ENCODE measurements at places on chromosomes 13 and 19.

- no peak for DNase-seq
These were observed 365 bp downstream of the PPP6R1 start for GRCh38 chr19:55258476-55258827.

GRCh38 chr19:3548606-3549005, 8.8 kb downstream of the MFSD12 start:
- no peak for DNase-seq

DNA sequence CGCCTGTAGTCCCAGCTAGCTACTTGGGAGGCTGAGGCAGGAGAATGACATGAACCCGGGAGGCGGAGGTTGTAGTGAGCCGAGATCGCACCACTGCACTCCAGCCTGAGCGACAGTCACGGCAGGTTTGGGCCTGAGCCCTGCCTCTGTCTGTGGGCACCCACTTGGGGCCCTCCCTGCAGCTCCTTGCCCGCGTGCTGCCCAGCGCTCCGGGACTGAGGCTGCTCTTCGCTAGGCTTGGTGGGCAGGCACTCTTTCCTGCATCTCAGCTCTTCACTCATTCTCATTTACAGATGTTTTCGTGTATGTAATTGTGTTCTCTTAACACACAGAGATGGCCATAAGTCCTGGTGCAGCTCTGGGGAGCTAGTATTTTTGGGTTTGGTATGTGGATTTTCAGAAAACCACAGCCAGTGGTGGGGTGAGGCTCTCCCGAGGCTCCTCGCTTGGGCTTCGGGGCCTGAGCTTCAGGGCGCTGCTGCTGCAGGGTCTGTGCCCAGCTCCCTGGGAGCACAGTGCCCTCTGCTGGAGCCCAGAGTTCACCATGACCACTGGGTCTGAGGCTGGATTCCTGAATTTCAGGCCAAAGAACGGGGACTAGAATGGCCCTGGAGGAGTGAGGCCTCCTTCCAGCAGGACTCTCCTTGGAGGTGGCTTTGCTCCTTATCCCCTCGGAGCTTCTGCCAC, 15.2 kb downstream of the UPF1 start:
- DNase-seq = peak; percentile 47

- no peak for DNase-seq
These were observed 3.9 kb downstream of the SBNO2 start for GRCh38 chr19:1169921-1170885.

DNA sequence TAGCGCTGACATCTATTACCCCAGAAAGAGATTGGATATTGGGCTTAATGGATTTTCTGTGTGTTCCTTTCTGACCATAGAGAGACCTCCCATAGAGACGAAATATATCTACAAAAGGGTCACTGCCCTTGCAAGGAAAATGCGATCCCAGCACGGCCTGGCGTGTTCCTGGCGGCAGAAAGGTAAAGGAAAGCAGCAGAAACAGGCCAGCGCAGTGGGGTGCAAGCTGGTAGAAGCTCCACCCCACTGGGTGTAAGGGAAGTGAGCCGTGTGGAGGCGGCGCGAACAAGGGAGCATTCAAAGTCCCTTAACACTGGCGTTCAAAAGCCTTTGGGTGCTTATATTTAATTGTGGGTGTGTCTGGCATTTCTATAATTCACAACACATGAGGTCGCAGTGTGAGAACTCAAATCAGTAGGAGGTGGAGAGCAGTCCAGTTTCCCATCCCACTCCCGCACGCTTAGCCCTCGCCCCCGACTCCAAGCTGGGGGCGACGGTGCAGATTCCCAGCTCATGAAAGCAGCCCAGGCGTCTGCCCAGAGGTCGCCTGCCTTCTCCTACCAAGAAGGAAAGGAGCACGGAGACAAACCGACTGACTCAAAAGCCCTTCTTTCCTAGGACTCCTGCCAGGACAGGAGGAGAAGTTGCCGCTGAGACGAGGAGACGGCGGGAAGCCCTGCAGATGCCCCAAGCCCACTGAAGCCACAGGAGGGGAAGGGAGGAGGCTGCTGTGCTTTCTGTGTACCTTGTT, 478.4 kb downstream of the FOXO1 start:
- DNase-seq = no peak

GRCh38 chr13:77660841-77661250, 36.6 kb upstream of the SLAIN1 start:
- no peak for DNase-seq

Measured in AML-193 (cell line).